ENCODE measurements at places on chromosomes 3 and 15. TPM values are rescaled to one million over a fixed set of nuclear protein-coding genes. Genes with fewer than 3 reads are reported as not detected.

DNA sequence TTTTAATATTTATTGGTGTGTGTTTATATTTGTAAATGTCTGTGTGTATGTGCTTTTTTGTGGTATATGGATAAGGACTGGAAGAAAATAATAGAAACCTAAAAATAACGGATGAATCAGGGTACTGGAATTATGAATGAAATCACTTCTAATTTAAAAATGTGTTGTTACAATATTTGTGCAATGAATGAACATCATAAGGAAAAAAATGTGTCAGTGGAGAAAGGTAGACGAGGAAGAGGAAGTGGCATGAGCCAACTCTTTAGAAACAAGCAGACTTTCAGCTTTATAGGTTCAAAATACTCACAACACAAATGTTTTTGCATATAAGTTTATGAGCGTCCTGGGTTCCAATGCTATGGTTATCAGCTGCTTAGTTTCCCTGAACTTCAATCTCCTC is 59.4 kb downstream of the SOX2 start:
- no peak for DNase-seq

GRCh38 chr3:3071136-3071535 is 39.0 kb downstream of the IL5RA start:
- DNase-seq = no peak

GRCh38 chr3:190031887-190032752 is 88.6 kb downstream of the P3H2 start:
- no peak for DNase-seq

LRRC49 gene
- total RNA-seq = 2.5 TPM

CCR2 gene
- 1.3 TPM for total RNA-seq

GRCh38 chr3:160703974-160704373 is 27.0 kb downstream of the ARL14 start:
- no peak for DNase-seq

- DNase-seq = no peak
These were observed 162.2 kb upstream of the TLE3 start for GRCh38 chr15:70259640-70260508.

DNA sequence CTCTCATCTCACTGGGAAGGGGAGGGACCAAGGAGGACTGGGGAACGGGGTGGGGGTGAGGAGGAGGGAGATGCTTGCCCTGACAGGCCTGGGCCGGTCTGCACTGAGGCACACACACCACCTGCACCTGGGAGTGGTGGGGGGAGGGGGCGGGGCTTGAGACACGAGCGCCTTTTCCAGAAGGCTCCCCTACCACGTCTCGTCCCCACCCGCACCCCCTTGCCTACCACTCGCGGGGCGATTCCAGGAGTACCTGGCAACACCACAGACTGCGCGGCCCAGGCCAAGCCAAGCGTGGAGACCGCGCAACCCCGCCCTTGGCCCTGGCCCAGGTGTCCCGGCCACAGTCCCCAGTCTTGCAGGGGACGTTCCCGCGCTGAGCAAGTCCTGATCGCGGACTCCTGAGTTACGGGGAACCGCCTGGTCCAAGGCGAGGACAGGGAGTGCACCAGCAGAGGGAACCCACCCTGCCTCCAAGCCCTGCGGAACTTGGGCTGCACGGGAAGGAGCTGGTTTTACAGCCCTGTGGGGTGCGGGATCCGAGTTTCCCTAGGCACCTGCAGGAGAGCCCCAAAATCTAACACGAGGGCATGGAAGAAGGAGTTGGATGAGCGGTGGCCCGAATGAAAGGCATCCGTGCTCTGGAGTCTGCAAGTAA is 68.1 kb upstream of the SH3GL3 start:
- DNase-seq = no peak

DNA sequence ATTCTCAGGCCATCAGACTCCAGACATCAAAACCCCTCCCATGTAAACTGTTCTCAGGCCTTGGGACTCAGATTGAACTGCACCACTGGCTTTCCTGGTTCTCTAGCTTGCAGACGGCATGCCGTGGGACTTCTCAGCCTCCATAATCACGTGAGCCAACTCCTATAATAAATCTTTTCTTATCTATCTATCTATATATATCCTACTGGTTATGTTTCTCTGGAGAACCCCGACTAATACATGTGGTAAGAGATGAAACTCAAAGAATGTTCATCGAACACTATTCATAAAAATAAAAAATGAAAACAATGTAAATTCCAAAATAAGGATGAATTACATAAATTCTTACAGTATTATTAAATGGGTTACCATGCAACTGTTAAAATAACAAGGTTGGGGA is 84.5 kb upstream of the NTRK3 start:
- DNase-seq = no peak

- DNase-seq = no peak
These were observed 2.0 kb upstream of the GALK2 start for GRCh38 chr15:49168016-49168415.

DNA sequence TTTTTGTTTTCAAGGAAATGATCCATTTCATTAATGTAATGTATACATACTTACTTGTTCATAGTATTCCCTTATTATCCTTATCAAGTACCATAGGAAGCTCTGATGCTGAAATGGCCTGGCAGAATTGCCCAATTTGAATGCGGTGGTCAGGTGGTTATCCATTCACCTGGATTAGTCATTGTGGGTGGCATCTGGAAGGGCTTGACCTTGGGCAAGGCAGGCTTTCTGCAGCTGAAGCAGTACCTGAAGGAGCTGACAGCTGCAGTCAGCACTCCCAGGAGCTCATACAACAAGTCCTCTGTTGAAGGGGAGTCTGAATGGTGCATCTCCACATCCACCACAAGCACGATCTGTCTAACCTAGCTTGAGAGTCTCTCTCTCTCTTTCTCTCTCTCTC is 12.2 kb upstream of the IQCF5 start:
- DNase-seq = no peak

GRCh38 chr3:11629716-11630115 is 14.0 kb downstream of the VGLL4 start:
- no peak for DNase-seq

DNA sequence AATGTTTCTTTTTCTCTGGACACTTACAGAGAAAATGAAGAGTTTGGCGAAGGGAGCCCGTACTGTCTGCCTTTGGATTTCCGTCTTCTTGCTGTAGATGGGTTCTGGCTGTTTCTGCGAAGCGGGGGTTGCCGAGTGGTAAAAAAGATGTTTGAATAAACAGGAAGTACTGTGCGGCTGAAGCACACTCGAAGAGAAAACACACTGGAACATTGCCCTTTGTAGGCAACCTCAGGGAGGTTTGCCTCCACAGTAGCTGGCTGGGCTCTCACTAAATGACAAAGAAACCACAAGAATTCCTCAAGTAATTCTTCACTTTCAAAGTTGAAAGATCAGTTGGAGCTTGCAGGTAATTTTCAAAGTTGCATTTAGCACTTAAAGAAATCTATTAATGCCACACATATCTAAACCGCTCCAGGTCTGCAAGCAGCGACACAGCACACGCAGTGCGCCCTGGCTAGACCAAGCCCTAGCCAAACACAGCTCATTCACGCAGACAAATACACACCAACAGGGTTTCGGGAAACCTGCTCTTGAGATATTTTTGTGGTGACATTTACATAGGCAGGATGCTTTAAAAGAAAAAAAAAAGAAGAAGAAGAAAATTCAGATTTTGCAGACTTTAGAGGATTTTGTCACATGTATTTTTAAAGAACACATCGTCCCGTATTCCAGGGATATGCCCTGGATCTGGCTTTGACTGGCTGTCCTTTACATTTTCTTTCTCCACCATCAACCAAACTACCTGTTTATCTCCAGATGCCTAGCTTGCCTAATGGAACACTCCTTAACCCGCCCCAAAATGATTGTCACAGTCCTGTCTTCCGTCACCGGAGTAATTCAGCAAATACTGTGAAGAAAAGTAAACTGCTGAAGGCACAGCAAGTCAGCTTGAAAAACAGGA is 452.8 kb downstream of the FOXP1 start:
- DNase-seq = no peak

DNA sequence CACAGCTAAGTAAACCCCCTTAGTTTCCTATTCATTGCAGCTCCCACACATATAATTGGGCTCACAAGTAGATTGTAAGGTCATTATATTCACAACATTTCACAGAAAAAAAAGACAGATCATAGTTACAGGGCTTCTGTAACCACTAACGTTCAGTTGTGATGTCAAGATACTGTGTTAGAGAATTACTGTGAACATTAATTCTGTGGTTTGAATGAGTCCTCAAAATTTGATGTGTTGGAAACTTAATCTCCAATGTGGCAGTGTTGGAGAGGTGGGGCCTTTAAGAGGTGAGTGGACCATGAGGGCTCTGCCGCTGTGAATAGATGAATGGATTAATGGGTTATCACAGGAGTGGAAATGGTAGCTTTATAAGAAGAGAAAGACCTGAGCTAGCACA is 21.3 kb downstream of the GRK7 start:
- DNase-seq = no peak

DNA sequence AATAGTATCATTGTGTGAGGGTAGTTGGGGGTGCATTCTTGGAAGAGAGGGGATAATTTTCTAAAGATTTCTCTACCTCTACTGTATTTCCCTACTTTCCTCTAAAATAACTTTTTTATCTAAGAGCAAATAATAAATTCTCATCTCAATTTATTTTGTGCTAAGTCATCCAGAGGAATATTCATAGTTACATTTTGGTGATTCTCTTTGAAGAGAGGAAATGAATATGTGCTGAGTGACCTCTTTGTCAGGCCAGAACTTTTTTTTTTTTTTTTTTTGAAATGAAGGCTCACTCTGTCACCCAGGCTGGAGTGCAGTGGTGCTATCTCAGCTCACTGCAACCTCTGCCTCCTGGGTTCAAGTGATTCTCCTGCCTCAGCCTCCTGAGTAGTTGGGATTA is 15.1 kb upstream of the CCDC80 start:
- DNase-seq = no peak

CEMIP gene
- not detected for total RNA-seq

GRCh38 chr3:134378818-134379217 is 4.6 kb upstream of the AMOTL2 start:
- DNase-seq = peak; percentile 12

- no peak for DNase-seq
These were observed 268.3 kb downstream of the THRB start for GRCh38 chr3:24226397-24226796.

- no peak for DNase-seq
These were observed 3.6 kb downstream of the HGD start for GRCh38 chr3:120678331-120678947.

NTRK3 gene
- 0.75 TPM for total RNA-seq

- DNase-seq = no peak
These were observed 558.5 kb downstream of the MECOM start for GRCh38 chr3:169104972-169105371.

IMPG2 gene
- total RNA-seq = 0.56 TPM

SLC6A1 gene
- total RNA-seq = 2.0 TPM

- DNase-seq = no peak
These were observed 65.9 kb upstream of the MLF1 start for GRCh38 chr3:158505117-158505516.

CP gene
- total RNA-seq = 13.8 TPM

GRCh38 chr3:50190936-50191660 is at the start of gene GNAT1:
GNAT1 (plus strand) TSS chr3:50191610; CDS start chr3:50191726, 116 bp downstream.
- no peak for DNase-seq

GCSAM gene
- 0.88 TPM for total RNA-seq

DNA sequence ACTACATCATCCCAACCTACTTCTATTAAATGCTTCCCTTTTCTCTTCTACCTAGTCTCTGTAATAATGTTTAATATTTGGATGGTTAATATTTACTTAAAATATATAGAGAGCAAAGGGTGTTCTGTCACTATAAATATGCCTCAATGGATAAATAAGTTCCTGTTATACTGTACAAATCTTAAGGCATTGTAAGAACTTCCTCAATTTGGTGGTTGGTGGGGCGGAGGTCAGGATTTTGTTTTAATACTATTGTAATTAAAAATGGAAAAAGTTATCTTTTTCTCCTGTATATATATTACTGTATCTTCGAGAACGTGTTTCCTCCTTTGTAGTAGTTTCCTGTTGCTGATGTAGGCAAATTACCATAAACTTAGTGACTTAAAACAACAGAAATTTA is 41.5 kb downstream of the SPRED1 start:
- DNase-seq = no peak

- no peak for DNase-seq
These were observed 16.8 kb upstream of the MCCC1 start for GRCh38 chr3:183116025-183116614.

ADAMTS7 gene
- 6.1 TPM for total RNA-seq

DNA sequence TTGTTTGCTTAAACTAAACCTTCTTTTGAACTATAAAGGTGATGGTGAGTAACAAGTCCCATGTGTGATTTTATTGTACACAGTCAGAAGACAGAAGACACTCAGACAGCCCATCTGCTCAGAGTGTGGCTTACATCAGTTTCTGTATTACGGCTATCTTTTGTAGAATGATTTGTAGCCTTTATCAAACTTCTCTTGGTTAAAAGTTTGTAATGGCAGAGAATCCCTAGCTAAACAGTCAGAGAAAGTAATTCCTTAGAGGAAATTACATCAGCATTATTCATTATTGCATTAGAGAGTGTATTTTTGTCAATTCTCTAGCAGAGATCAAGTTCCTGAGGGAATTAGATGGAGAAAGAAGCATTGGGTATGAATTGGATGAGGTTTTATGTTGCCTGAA is 500.8 kb downstream of the CNTN4 start:
- no peak for DNase-seq

DNA sequence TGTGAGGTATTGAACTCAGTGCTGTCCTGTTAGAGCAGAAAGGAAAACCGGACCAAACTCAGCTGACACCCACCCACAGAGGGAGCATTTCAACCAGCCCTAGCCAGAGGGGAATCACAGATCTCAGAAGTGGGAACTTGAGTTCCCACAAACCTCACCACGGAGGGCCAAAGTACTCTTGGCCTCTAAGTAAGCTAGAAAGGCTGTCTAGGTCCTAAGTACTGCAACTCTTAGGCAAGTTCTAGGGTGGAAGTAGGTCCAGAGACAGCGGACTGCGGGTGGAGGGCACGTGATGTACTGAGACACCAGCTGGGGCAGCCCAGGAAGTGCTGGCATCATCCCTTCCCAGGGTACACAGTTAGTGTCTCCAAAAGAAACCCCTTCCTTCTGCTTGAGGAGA is 34.1 kb downstream of the EOMES start:
- no peak for DNase-seq

PLS1 gene
- 2.8 TPM for total RNA-seq

SLC38A3 gene
- 0.56 TPM for total RNA-seq

Data from omental fat pad (tissue), 4 donors.